ENCODE measurements at places on chromosomes 2 and 18.

GRCh38 chr18:27778925-27779324, 398.0 kb downstream of the CDH2 start:
- no peak for DNase-seq

DNA sequence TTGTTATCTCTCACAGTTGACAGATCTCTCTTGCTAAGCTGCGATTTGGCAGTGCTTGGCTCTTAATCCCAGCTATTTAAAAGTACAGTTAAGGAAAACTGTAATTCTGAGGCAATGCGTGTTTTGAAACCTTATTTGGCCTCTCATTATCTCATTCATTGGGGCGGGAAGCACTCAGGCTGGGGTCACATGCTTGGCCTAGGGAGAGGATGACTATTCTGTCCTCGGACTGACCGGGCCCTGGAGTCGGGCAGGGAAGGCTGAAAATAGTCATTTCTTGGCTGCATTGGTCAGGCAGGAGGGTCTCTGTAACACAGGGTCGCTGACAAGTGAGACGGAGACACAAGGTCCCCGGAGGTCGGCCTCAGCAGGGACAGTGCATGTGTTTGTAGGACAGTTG, 20.2 kb upstream of the EMILIN2 start:
- DNase-seq, result no peak

DNA sequence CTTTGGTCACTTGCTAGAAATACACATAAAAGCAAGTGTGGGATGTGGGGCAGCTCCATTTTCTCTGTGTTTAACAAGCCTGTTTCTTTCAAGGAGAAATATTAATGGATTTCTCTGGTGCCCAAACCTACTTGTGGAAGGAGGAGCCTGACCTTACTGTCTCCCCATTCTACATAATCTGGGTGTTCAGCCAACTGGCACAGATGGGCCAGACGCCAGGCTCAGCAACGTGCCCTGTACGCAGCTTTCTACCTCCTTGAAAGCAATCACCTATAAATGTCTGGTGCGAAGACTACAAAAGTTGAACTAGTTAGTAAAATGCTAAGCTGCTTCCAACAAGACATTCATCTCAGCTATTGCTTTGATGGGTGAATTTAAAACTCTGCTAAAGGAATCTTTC, 33.2 kb upstream of the MYO3B start:
- no peak for DNase-seq

- DNase-seq, result no peak
Measured at GRCh38 chr2:25378731-25379490, 37.2 kb upstream of the DNMT3A start.

DNA sequence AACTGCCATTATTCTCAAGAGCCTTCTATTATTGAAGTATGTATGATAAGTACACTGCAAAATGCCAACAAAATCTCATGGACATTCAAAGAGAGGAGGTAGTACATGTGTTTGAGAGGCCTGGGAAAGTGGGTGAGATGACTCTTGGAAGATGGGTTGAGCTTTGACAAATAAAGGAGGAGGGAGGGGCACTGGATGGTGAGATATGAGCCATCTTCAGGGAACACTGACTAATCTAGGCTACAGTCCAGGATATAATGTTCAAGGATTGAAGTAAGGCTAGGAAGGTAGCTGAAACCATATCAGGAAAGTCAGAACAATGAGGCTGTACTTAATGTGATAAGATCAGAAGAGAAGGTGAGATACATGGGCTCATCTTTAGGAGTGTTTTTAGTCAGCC, 559.7 kb downstream of the ZEB2 start:
- no peak for DNase-seq

DNA sequence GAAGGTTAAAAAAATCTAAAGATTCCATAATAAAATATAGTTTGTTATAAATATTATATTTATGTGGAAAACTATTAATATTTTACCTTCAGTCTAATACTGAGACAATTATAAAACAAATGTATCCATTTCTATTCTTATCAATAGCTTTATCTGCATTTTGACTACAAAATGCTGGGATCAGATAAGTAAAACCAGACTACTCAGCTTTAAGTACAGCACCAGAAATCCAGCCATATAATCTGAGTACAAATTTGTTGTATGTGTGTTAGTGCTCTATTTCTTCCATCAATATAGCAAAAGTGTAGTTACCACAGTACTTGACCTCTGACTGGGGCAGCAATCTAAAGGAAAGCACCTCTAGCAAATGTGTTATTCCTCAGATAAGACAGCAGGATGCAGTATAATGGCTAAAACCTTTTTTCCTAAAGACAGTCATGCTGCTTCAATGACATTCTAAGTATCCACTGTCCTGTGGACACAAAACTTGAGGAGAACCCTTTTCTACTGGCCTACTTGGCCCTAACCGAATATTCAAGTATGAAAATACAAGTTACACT, 68.1 kb downstream of the OLA1 start:
- DNase-seq, result no peak

- DNase-seq, result no peak
Measured at GRCh38 chr2:78024996-78025395, 502.8 kb upstream of the LRRTM4 start.

DNA sequence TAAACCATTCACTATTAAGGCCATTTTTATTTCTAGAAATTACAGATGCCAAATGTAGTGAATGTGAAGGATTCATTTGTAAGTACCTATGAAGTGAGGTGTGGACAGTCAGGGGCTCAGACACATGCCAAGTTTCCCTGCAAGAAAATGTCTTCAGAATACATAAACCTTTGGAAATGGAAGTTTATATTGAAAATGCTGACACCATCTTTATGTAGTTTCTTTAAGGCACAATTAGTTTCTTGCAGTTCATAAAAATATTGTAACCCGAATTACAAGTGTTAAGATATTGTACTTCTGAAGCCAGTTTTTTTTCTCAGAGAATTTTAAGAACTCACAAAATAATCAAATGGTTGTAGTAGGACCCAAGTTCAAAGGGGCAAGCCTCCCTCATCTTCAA, 66.1 kb upstream of the LYPD1 start:
- DNase-seq, result no peak

DNA sequence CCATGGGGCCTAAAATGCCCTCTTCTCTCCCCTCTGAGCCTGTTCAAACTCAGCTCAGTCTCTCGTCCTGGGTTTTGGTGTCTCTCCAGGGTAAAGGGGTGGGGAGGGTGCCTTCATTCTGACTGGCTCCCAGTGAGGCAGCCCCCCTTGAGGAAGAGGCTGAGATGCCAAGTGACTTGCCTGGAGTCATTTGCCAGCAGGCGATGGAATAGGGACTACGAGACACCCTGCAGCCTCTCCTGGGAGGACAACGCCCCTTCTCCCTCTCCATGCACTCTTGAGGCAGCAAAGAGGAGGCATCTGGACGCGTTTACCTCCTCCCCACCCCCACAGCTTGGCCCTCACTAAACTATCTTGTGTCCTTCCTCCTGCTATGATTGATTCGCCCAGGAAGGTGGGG, 760 bp upstream of the STON1 start:
- DNase-seq, result peak; percentile 31

DNA sequence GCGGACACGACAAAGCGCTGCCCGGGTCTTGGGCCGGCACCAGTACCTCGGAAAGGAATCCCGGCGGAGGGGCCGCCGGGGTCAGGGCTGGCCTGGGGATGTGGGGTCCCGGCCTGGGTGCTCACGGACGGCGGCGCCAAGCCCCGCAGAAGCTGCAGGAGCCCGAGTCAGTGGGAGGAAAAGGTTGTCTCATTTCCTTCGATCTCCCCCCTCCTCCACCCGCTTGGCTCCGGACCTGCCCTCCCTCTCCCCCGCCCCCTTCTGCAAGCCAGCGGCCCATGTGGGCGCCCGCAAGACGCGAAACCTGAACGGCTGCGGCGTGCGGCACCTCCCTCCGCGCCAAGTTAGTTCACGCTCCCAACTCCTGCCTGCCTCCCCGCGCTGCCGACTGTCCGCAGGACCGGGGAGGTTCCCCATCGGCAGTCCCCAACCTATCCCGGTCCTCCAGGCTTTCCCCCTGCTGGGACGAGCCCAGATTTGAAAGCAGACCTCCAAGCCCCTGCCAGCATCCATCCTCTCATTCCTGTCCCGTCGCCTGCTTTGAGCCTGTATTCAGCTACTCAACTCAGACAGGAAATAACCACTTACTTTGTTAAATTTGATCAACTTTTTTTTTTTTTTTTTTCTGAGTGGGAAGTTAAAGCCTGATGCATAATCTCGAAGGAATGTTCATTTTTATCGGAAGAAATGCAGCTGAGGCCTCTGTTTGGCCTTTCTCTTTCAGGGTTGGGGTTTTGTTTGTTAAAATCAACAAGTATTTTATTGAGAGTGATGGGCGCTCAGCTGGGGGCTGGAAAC, at the start of gene EVA1A:
Gene EVA1A (minus strand): TSS at position 172 of the 798 bp plus-strand sequence. CDS start 42,799 bp downstream, outside the sequence.
- DNase-seq, result peak; percentile 54

DNA sequence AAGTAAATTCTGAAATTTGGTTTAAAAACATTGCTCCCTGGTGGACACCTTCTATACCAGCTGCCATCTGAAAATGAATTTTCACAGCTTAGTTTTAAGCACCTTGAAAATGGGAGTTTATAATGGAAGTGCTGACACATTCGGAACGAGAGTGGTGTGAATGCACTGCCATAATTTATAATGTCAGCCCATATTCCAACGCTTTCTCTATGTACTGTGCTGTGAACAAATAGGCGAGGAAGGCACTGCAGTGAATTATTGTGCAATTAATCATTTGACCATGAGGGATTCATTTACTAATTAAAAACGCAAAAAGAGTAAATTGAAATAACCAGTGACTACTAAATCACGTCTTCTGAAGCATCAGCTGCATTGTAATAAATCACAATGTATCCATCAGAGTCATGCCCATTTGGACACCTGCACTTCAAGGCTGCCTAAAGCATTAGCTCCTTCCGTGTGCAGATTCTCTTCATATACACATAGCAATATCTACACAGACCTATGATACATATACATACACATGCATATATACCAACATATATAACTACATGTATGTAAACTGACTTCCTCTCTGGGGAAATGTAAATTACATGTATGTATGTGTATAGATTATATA, 699.8 kb downstream of the GALR1 start:
- no peak for DNase-seq

DNA sequence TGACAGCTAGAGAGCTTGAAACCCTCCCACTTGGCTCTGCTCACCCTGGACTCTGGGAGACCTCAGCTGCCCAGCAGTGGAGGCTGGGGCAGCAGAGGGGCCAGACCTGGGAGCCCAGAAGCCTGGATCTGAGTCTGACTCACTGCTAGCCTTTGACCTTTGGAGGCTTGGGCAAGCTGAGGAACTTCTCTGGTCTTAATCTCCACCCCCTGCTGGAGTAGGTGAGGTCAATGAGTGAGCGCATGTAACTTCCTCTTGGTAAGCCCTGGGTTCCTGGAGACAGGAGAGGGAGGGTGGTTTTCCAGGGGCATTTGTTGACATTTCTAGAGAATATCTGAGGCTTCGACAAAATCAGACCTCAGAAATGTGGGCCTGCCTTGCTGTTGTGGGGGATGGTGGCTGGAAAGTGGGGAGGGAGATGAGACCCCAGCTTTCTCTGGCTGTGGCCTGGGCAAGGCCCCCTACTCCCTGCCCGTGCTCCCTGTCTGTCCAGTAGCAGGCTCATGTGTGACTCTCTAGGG, 73.0 kb upstream of the YWHAQ start:
- DNase-seq, result no peak

- DNase-seq, result no peak
Measured at GRCh38 chr18:56026509-56026908, 438.5 kb upstream of the TCF4 start.

DNA sequence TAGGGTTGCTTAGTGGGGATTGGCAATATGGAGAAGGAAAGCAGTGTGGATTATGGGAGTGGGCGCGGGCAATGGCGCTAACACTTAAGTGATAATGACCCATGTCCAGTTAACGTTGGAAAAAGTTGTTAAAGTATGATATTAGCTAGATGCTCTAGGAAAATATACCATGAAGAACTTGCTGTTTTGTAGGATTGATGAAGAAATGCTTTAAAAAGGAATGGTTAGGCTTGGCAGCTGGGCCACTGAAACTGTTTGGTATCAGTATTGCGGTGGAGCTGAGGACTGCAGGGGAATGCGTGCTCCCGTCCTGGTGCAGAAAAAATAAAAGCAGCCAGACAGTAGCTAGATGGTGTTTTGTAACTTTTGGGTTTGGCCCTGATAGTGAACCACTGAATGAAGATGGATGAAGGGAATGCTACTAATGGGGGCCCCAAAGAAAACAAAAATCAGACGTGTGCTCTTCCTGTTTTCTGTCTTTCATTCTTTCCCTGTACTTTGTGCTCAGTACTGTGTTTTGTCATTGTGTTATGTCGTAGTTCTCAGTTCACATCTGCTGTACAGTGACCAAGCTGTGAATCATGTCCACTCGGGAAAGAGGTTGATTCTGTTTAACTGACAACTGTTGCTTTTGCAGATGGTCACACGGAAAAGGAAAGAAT, 999 bp downstream of the INSIG2 start:
- no peak for DNase-seq

- DNase-seq, result no peak
Measured at GRCh38 chr2:209472112-209472832, 48.4 kb downstream of the MAP2 start.

- DNase-seq, result no peak
Measured at GRCh38 chr2:148719941-148720436, 75.4 kb downstream of the EPC2 start.

DNA sequence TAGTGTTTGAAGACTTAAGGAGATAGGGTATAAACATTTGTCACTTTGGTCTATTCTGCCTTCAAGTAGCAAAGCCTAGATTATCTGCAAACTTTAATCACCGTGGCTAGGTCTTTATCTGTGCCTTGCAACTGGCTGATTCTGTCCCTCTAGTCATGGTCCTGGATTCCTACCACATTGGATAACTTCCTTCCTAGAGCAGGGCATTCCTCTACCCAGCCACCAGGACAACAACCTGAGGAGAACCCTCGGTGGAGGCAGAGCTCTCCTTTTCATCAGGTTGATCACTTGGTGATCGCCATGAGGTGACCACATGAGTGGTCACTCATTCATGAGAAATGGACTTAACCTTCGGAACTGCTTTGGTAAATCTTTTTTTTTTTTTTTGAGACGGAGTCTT, 25.3 kb upstream of the PTPRM start:
- DNase-seq, result no peak
